ENCODE measurements at places on chromosomes 7 and 10.
A peak's percentile ranks its signal among the peaks of the same experiment; 100 is the strongest.

GRCh38 chr10:58951746-58952145 lies 224.7 kb upstream of the PHYHIPL start:
- DNase-seq: no peak

DNA sequence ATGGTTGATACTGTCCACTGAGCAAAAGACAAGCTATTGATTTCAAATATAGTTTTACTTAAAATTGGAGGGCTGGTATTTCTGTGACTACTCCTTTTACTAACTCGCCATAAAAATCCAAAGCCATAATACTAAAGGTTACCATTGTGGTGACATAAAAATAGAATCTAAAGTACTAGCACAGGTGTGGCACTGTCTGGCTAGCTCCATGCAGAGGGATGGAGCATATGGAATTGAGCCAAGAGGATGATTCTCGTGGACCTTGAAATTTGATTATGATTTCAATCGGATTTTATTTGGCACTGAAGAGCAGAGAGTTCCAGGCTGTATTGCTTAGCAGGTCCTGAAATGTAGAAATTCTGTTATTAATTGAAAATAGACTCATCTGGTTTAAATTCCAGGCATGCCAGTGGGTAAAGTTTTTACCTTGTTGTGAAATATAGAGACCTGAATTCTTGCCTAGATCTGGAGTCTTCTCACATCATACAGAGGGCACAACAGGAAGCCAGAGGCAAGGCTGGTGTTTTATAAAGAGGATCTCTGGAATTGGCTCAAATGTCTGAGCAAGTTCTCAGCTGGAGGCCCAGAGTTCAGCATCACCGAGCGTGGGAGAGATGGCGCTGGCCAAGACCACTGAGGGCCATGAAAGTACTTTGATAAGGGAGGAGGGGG lies 29.9 kb upstream of the DLD start:
- no peak for DNase-seq

- DNase-seq: no peak
Observed at GRCh38 chr7:117962366-117962994, 89.2 kb upstream of the CTTNBP2 start.

DNA sequence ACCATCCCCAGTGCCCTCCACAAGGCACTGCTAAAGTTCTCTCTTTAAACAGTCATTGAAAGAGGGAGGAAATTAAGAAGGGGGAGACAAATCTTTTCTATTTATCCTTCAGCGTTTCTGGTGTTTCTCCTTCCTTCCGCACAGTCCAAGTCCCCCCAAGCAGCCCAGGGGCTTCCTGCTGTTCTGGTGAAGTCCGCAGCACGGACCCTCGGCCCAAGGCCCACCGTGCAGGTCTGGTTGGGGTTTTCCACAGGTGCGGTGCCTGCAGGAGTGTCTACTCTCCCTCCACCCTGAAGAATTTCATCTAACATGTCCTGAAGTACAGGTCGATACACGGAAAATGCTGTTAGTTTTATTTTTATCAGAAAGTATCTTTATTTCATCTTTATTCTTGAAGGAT lies 34.1 kb upstream of the KNDC1 start:
- no peak for DNase-seq

DNA sequence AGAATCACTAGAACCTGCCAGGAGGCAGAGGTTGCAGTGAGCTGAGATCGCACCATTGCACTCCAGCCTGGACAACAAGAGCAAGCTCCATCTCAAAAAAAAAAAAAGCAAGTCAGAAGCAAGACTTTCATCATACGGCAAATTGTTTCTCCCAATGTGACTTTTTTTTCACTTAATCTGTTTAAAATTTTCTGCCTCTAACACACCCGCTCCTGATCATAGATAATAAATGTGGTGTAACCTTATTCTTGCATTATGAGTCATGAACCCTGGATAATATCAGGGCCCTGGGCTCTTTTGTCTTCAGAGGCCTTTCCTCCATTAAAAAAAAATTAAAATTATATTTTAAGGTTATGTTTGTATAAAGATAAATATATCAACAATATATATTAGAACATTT lies 111.4 kb upstream of the JCAD start:
- DNase-seq: peak; percentile 64

DNA sequence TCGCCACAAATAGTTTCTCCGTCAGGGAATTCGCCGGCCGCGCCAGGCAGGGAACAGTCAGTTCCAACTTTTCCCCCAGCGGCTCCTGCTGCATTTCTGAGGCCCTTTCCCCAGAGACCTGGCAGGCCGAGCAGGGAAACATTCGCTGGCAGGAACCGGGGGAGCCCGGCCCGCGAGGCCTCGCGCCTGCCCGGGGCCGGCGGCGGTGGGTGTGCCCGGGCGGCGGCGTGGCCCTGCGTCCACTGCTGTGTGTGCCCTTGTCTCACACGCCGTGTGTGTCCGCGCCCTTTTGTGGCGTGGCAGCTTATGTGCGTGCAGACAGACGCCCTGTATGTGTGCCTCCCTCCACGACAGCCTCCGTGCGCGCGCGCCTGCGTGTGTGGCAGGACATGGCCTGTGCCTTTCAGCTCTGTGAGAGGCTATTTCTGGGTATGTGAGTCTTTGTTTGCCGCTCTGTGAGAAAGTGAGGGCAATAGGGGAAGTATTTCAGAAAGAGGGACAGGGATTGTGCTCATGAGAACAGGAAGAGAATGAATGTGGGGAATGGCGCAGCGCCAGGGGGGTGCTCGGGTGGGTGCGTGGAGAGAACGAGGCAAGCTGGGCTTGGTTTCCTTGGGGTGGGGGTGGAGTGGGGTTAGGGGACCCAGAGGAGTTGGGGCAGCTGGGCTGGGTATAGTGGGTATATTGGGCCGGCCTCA lies 689 bp upstream of the SMARCD3 start:
- DNase-seq: peak; percentile 25

- no peak for DNase-seq
Observed at GRCh38 chr10:52409928-52410327, 95.8 kb downstream of the DKK1 start.

- DNase-seq: no peak
Observed at GRCh38 chr10:130014263-130015074, 50.4 kb upstream of the EBF3 start.

GRCh38 chr10:75617485-75618155 lies 186.2 kb downstream of the LRMDA start:
- DNase-seq: no peak

- no peak for DNase-seq
Observed at GRCh38 chr10:26464632-26465280, 26.6 kb downstream of the APBB1IP start.

- DNase-seq: peak; percentile 33
Observed at GRCh38 chr10:110077436-110078130, 69.8 kb downstream of the ADD3 start.

DNA sequence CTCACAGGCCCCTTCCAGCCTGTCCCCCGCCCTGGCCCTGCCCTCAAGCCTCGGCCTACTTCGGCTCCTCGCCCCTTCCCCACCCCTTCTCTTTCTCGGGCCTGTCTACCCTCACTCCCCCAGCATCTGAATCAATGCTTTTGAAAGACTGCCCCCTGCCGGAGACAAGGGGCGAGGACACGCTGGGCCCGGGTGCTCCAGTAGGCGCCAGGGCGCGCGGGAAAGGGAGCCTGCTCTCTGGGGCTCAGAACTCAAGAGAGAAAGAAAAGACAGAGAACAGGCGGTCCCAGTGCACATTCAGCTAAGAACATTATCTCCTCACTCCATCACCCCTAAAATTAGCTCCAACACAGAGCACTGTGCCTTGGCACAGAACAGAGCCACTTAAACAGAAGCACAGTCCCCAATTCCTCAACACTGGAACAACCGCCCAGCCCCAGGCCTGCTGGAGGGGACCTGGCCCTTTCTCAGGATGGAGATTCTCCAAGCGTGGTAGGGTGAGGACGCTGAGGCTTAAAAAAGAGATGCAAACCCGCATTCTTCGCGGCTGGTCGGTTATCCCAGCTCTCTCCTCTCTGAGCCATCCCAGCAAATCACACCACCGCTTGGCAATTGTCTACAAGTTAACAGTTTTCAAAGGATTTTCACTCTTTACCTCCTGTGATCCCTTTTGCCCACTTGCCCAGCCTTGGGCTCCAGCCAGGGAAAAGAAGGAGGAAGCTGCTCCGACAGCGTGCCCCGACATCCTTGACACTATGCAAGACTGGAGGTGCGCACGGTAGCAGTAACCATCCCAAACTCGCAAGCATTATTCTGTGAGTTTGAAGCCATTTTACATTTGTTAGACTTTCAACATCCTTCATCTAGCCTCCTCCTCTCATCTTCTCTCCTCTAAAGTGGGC lies 2.1 kb downstream of the GIGYF1 start:
- peak; percentile 90 for DNase-seq

GRCh38 chr7:134834689-134835462 lies 55.4 kb downstream of the CALD1 start:
- peak; percentile 85 for DNase-seq

- no peak for DNase-seq
Observed at GRCh38 chr10:70782746-70783680, 2.2 kb downstream of the TBATA start.

DNA sequence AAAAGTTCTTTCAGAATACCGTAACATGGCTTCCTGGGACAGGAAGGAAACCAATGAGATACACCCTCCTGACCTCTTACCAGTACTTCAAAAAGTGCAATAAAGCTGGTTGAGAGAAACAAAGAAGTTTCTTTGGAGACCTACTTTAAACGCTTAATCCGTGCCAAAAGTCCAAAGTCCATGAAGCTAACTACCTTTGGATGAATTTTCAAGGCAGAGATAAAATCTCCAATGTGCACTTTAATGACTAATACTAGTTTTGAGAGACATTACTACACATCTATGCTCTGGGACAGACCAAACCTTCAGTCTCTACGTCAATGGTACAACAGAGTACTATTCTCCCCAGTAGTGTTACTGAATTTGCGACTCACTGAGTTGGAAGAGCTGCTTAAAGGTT lies 46.1 kb downstream of the UBE2H start:
- DNase-seq: no peak

GRCh38 chr10:82737549-82737948 lies 862.6 kb downstream of the NRG3 start:
- DNase-seq: no peak

- no peak for DNase-seq
Observed at GRCh38 chr10:70592186-70592735, 10.3 kb downstream of the PRF1 start.

GRCh38 chr7:43618073-43618472 lies 35.2 kb downstream of the STK17A start:
- DNase-seq: no peak

GRCh38 chr10:3516234-3516922 lies 268.6 kb downstream of the KLF6 start:
- DNase-seq: no peak

GRCh38 chr7:1941464-1942242 lies 271.6 kb downstream of the ELFN1 start:
- DNase-seq: no peak

DNA sequence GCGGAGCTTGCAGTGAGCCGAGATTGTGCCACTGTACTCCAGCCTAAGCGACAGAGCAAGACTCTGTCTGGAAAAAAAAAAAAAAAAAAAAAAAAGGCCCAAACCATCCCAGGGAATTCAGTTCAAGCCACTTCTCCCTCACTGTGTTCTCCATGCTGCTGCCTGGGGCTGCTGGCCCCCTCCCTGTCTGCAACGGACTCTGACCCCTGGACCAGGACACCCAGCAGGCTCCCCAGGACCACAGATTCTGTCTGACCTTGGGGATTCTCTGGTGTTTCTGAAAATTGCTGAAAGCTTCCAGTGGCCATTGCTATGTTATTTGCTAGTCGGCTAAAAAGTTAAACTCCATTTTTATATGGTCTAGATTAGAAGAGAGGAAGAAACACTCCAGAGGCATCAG lies 261.7 kb upstream of the C7orf33 start:
- no peak for DNase-seq

DNA sequence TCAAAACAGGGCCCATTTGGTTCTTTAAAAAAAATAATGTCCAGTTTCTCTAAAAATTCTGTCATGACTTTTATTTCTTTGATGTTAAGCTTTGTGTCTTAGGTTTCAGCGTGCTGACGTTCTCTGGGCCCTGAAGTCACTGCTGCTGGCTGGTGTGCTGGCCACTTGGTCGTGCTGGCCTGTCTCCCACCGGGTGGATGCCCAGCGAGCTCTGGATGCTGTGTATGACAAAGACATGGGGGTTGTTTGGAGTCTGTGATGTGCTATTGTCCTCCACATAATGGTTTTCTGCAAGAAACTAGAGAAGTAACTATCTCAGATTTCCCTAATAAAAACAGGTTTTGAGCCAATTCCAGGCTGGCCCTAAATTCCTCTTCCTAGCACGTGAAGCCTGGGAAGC lies 9.5 kb upstream of the IDI2 start:
- DNase-seq: no peak

- DNase-seq: no peak
Observed at GRCh38 chr10:34292675-34293074, 522.4 kb downstream of the PARD3 start.

- peak; percentile 50 for DNase-seq
Observed at GRCh38 chr7:107201795-107202450, 33.1 kb downstream of the HBP1 start.

DNA sequence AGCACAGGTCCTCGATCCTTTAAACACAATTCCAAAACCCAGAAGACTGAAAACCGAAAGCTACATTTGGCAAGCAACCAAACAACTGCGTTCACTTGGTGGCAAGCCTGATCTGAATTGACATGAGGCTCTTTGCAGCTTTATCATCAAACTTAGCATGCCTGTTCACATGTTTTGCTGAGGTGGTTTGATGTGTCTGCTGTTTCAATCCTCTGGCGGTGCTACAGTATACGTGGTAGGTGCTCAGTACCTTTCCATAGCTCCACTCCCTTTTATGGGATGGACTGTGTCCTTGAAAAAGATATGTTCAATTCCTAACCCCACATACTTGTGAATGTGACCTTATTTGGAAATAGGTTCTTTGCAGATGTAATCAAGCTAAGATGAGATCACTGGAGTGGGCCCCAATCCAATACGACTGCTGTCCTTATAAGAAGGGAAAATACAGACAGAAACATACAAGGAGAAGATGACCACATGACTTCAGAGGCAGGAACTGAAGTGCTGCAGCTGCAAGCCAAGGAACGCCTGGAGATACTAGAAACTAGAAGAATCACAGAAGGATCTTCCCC lies 33.4 kb downstream of the CCDC6 start:
- DNase-seq: peak; percentile 81

- no peak for DNase-seq
Observed at GRCh38 chr7:2106924-2107323, 125.8 kb downstream of the MAD1L1 start.

- DNase-seq: no peak
Observed at GRCh38 chr10:34599026-34599795, 215.9 kb downstream of the PARD3 start.

GRCh38 chr7:12351843-12352242 lies 51.8 kb downstream of the VWDE start:
- DNase-seq: no peak

DNA sequence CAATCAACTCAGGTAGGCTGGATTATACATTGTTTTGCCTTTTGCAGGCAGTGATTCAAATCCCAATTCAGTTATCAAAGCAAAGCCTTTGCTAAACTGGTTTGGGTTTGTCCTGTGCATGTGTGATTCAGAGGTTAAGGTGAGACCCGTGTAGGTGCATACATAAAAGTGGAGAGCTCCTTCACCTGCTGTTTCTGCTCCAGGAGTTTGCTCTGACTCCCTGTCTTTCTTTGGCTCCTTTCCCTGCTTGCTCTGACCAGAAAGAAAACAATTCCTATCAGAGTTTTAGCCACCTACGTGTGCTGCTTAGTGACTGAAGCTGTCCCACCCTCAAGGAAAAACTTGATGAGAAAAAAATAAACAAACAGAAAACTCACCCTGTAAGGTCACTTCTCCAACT lies 101.1 kb downstream of the TPST1 start:
- DNase-seq: no peak

Data from erythroblast (primary cell).